SIG-M5 (cell line): ENCODE measurements at places on chromosomes 2 and 18.

DNA sequence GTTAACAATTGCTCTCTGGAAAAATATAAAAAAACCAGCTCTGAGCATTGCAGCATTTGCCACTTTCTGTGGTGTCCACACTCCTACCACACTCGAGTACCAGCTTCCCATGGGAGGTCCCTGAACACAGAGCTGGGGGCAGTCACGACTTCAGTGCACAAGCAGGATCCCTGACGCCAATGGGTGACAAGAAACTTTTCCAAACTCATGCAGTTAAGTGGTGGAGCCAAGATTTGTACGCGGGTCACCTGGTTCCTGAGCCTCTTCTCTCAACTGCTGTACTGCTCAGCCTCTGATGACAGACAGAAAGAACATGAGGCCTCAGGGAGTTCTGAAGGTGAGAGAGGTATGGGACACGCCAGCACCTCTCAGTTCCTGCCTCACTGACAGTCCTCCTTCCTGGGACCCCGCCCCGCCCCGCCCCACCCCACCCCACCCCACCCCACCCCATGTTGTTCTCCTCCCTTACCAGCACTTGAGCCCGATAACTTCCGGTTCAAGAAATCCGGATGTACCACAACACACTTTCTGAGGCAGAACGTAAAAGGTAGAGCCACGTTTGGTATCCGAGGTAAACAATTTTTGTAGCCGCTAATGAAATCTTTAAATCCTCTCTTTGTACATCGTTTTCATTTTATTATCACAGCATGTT is 287.6 kb downstream of the MYCN start:
- DNase-seq = no peak

DNA sequence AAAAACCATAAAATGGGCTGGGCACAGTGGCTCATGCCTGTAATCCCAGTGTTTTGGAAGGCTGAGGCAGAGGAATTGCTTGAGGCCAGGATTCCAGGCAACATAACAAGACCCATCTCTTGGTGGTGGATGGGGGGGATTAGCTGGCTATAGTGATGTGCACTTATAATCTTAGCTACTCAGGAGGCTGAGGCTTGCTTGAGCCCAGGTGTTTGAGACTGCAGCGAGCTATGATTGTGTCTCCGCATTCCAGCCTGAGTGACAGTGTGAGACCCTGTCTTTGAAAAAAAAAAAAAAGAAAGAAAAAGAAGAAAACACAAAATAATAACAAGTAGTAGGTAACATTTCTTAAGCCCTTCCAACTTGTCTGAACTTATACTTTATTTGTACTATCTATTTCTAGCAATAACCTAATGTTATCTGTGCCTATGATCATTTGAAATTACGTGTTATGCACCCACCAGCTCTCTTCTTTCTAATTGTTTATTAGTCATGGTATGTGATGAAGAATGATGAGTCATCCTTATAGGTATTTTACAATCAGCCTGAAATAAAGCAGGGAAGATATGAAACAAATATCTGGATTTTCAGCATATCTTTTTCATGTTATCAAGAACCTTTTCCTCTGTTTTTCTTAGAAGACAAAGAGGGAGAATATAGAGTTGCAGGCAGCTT is 129.3 kb upstream of the UNC80 start:
- DNase-seq = no peak

GRCh38 chr2:121348128-121348740 is 63.2 kb upstream of the TFCP2L1 start:
- DNase-seq = no peak

DNA sequence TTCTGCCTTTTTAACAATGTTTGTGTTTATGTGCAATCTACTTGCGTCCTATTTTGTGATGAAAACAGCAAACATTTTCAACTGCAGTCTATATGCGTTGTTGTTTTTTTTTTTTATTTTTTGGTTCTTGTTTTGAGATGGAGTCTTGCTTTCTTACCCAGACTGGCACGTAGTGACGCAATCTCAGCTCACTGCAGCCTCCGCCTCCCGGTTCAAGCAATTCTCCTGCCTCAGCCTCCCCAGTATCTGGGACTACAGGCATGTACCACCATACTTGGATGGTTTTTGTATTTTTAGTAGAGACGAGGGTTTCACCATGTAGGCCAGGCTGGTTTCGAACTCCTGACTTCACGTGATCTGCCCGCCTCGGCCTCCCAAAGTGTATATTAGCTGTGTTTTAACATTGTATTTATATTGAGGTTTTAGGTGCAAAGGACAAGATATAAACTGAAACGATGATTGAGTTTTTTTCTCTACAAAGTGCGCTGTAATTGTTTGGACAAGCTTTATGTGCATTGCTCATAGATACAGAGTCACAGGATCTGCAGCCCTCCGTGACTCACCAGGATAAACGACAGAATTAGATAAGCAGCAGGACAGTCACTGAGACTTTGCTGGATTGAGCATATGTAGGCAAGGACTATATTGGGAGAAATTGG is 17.4 kb downstream of the CDH7 start:
- no peak for DNase-seq

DNA sequence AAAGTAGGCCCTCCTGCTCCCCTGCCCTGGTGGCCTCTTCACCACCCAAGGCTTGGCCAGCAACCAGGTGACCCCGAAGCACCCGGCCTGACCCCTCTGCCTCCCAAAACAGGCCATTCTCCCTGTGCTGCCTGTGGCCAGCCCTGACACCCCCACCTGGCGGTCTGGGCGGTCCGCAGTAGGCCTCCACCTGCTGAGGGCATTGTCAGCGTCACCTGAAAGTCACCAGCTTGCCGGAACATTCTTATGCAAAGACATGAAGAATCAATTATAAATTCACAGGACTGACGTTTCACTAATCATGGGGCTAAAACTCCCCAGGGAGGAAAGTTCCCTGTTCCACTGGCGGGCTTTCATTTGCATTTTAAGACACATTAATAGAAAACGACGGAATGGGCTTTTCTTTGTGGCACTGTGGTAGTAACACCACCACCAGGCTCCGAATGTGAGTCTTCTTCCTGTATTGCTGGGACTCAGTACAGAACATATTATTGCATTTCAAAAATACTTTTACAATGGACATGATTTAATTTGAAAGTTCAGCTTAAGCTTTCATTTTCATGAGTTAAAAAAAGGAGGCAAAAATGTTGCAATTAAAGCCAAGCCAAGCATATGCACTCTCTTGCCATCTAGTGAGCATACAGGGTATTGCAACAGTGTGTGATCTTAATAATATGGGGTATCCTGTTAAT is 57.4 kb downstream of the ADI1 start:
- DNase-seq = no peak

GRCh38 chr2:216083464-216084281 is 2.0 kb downstream of the TMEM169 start:
- DNase-seq = no peak

DNA sequence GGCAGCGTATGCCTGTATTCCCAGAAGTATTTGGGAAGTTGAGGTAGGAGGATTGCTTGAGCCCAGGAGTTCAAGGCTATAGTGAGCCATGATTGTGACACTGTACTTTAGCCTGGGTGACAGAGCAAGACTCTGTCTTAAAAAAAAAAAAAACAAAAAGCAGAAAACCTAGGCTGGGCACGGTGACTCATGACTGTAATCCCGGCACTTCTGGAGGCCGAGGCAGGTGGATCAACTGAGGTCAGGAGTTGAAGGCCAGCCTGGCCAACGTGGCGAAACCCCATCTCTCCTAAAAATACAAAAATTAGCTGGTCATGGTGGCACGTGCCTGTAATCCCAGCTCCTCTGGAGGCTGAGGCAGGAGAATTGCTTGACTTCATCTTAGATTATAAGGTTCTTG is 46.4 kb downstream of the MTA3 start:
- no peak for DNase-seq

- DNase-seq = no peak
These were observed 1.1 kb upstream of the SATB2 start for GRCh38 chr2:199458806-199459285.

DNA sequence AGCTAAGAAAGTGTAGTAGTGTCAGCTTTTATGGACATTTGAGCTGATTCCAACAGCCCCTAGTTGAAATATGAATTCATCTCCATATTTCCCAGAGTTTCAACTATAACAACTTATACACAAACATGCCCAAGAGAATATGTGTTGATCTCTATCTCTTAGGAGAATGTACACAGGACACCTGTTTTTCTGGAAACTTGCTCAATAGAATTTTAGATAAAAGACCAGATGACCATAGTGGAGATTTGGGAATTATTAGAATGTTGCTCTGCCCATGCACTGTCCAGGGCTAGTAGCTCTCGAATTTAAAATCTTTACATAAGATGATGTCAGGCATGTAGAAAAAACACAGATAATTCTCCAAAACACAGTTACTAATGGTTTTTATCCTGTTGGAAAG is 162.3 kb upstream of the VRK2 start:
- no peak for DNase-seq

DNA sequence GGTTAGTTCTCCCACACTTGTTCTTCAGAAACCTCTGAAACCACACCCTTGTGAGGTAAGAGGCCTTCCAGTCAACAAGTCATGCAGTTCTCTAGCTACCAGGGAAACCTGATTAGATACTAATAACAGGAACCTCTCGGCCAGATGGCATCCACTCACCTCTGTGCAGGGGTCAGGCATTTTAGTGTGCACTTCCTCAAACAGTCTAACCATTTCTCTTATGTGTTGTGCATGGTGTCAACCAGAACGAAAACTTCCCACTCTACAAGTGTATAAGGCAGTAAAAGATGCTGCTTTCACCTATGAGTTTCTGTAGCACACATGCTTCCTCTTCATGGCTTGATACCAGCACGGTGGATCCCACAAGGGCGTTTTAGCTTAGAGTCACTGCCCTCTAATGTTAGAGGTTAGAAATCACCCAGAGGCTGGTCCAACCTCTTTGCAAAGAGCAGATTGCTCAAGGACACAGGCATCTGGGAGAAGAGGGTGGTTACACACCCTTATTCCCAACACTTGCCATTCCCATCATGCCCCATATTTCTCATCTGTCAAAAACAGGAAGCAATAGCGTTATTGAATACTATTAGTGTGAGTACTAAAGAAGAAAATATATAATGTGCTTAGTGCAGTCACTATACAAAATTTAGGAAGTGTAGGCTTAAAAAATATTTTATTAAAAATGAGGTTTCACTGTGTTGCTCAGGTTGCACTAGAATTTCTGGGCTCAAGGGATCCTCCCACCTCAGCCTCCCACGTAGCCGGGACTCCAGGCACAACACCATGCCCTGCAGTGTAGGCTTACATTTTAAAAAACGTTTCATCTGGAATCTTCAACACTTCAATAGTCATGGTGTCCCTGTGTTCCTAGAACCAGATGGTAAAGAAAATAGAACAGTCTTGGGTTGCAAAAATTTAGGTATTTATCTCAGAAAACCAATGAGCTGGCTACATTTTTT is 34.5 kb upstream of the RAB31 start:
- DNase-seq = peak; percentile 72

DNA sequence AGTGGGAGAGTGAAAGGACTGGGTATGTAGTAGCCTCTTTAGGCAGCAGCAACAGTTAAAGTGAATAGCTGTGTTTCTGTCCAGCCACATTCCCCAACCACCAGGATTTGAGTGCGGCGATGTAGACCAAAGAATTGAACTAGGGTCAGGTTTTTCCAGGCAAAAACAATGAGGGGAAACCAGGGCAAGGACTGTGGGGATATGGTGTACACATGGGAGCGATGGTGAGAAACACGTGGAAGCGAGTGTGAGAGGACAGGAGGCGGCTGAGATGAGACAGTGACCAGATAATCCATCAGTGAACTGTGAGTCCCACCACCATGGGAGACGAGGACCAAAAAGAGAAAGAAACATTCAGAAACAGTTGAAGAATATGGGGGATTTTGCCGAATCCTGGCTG is 409.5 kb downstream of the TSN start:
- DNase-seq = no peak

- DNase-seq = no peak
These were observed 93.3 kb downstream of the CDH20 start for GRCh38 chr18:61426492-61427053.

DNA sequence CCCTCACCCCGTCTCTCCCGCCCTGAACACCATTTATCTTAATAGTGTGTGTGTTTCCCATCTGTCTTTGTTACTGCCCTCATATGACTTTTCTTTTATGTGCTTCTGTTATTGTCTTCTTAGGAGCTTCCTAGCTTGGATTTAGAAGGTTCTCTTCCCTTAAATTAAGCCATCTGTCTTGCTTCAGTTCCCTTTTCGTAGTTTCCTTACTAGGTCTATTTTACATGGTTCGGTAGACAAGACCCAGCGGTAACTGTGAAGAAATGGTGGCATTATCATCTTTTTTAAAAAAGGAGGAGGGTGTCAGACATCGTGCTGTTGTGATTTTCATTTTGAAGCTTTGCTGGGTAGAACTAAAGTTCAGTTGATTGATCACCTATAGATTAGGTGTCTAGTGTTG is 10.3 kb downstream of the NCK2 start:
- DNase-seq = peak; percentile 11

GRCh38 chr2:238701341-238702206 is 146.3 kb upstream of the TWIST2 start:
- DNase-seq = no peak

DNA sequence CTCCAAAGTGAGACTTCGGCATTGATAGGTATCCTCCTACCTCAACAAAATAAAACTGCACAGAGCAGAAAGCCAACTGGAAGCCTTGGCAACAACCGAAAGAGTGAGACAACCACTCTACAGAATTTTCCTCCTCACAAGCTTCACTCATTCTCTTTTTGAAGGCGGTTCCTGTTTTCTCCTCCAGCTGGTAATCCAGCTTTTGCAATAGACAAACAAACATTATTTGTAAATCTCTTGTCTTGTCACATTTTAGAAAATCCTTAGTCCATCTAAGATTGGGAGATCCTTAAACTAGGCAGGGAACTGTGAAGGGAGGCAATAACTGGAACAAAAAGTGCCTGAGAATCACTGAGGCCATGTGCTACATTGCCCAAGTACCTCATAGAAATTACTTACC is 332.4 kb downstream of the BCL11A start:
- DNase-seq = no peak

- DNase-seq = no peak
These were observed 247.6 kb downstream of the MEIS1 start for GRCh38 chr2:66682476-66682875.

DNA sequence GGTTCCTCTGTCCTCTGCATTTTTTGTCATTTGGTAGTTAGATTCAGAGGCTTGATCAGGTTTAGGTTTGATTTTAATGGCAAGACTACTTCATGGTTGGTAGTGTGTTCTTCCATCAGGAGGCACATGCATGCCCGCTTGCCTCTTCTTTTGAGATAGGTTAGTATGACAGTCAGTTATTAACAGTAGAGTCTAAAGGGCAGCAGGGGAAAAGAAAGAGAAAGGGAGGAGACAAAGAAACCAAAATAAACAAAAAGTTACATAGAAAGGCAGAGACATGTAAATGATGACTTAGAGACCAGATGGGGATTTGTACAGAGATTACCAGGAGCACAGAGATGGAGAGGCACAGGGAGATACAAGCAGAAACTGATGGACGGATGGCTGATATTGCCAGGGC is 10.2 kb upstream of the RMP24 start:
- no peak for DNase-seq

DNA sequence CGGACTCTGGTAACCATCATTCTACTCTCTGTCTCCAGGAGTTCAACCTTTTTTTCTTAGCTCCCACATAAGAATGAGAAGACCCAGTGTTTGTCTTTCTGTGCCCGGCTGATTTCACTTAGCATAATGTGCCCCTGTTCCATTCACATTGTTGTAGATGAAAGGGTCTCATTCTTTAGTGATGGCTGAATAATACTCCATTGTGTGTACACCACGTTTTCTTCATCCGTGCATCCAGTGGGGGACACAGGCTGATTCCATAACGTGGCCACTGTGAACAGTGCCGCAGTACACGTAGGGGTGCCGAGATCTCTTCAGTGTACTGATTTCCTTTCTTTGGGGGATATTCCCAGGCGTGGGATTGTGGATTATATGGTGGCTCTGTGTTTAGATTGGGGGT is 72.3 kb upstream of the NFATC1 start:
- DNase-seq = no peak
